ENCODE measurements at places on chromosomes 4 and X. TPM values are rescaled to one million over a fixed set of nuclear protein-coding genes. Genes with fewer than 3 reads are reported as not detected.

- DNase-seq, result no peak
Measured at GRCh38 chrX:133375615-133376340, 39.5 kb downstream of the GPC4 start.

GRCh38 chrX:118593407-118593806, 97.8 kb downstream of the DOCK11 start:
- DNase-seq, result no peak

DNA sequence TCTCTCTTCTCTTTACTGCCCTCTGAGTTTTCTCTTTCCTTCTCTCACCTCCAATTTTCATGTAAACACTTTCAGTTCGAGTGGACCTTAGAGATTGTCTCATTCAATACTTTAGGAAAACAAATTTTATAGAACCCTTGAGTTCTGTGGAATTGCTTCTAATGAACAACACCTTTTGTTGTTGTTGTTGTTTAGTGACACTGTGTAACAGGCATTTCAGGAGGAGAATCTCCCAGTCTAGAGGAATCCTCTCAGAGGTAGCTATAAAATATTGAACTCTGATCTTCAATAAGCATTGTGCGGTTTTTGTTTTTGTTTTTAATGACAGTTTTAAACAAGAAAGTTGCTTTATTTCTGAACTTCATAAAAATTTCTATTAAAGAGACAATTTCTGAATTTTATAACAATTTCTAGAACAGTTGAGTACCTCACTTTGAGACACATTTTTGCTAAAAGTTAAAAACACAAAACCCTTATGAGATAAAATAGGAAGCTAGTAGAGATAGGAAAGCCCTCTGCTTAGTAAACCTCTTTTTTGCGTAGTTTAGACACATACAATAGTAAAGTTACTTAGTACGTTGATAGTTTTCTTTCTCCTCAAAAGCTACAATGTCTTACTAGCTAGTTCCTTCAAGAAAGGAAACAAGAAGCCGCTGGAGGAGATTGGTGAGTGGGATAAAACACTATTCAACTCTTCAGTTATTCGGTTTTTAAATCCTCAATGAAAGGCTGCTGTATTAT, 38.8 kb downstream of the CLCN3 start:
- peak; percentile 18 for DNase-seq

Gene CXCL11
- total RNA-seq, result not detected

- DNase-seq, result no peak
Measured at GRCh38 chr4:159649237-159649636, 546.4 kb downstream of the RAPGEF2 start.

Gene AFM
- total RNA-seq, result not detected

DNA sequence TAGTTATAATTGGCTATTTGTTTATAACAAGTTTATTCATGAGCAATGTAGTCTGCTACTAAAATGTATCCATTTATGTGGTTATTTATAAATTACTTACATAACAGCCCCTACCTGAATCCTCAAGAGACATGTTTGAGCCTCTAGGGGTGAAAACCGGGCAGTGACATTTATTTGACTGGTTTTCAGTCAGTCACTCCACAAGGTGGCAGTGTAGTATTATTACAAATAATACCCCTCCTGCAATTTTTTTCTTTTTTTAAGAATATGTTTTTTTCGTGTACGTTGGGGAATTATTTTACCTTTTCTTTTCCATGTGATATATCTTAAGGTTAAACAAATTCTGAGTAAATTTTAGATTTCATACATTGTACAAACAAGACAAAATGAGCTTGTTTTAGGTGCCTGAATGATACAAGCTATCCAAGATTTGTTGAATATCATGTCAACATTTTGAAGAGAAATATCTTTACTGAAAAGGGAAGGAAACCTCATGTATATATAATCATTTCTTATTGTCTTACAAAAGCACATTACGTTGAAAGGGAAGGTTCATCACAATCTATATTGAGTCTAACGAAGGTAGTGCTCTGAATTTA, 598.7 kb upstream of the TECRL start:
- DNase-seq, result peak; percentile 68

GRCh38 chr4:78529569-78530209, 21.9 kb upstream of the ANXA3 start:
- DNase-seq, result peak; percentile 39

- DNase-seq, result no peak
Measured at GRCh38 chrX:2311501-2311900, 189.3 kb downstream of the DHRSX start.

DNA sequence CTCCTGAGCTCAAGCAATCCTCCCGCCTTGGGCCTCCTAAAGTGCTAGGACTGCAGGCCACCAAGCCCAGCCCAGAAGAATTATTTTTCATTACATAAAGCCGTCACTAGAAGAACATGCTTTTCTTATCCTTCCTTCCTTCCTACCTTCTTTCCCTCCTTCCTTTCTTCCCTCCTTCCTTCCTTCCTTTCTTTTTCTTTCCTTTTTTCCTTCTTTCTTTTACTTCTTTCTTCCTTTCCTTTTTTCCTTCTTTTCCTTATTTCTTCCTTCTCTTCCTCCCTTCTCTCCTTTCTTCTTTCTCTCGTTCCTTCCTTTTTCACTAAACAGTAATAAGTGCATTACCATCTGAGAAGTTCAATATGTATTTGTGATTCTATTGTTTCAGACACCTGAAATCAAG, 121.4 kb downstream of the ATP10D start:
- DNase-seq, result no peak

DNA sequence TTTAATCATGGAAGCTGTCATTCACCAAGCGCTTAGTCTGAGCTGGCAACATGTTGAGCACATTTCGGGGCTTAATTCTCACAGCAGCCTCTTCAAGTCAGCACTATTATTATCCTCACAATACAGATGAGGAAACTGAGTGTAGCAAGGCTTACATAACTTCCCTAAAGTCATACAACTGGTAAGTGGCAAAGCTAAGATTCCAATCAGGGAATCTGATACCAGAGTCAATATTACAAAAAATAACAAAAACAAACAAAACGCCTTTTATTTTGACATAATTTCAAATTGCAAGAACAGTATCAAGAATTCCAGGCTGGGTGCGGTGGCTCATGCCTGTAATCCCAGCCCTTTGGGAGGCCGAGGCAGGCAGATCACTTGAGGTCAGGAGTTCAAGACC, 120.4 kb upstream of the DUSP21 start:
- no peak for DNase-seq

GRCh38 chr4:94253036-94253435, 45.4 kb downstream of the SMARCAD1 start:
- DNase-seq, result peak; percentile 2

GRCh38 chrX:148161701-148162100, 180.6 kb downstream of the FMR1NB start:
- DNase-seq, result no peak

GRCh38 chr4:20681271-20681670, 19.0 kb upstream of the PACRGL start:
- no peak for DNase-seq

DNA sequence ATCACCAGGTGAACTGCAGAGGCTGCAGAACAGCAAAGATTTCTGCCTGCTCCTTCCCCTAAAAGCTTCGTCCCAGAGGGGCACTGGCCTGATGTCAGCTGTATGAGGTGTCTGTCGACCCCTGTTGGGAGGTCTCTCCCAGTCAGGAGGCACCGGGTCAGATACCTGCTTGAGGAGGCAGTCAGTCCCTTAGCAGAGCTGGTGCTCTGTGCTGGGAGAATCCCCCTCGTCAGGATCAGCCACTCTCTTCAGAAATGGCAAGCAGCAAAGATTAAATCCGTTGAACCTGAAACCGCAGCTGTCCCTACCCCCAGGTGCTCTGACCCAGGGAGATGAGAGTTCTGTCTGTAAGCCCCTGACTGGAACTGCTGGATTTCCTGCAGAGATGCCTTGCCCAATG, 1166.3 kb upstream of the ADGRL3 start:
- no peak for DNase-seq

Gene HMX1
- not detected for total RNA-seq

Gene IL21
- total RNA-seq, result not detected
